Suprapubic skin (tissue), 4 donors: ENCODE measurements at places on chromosomes 1 and 21.

- DNase-seq: peak; percentile 92
Observed at GRCh38 chr1:8343464-8344001, 25.6 kb downstream of the SLC45A1 start.

DNA sequence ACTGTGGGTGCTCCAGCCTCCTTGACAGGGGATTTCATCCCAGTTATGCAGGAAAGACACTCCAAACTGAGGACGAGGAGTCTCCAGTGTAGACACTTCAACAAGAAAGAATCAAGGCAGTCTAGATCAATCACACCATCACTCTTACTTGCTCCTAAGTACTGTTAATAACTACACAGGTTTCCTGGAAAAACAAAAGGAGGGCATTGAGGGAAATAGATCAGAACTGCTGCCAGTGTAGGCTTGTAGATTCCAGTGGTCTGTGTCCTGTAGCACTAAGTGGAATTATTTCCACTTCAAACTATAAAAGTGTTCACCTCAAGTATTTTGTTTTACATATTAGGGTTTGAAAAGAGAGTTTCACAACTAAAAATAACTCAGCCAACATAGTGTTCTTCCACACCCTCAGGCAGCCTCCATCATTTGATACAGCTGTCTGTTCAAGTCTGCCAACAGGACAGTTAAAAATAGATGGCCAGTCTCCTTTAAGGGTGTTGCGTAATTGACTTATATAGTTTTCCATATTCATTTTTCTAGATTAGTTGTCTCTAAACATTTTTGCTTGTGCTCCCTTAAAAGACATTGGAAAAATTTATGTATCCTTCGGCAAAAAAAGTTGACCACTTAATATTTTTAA, 32.0 kb upstream of the AGL start:
- no peak for DNase-seq

GRCh38 chr1:158509471-158510156, 37.6 kb downstream of the OR10R2 start:
- no peak for DNase-seq

DNA sequence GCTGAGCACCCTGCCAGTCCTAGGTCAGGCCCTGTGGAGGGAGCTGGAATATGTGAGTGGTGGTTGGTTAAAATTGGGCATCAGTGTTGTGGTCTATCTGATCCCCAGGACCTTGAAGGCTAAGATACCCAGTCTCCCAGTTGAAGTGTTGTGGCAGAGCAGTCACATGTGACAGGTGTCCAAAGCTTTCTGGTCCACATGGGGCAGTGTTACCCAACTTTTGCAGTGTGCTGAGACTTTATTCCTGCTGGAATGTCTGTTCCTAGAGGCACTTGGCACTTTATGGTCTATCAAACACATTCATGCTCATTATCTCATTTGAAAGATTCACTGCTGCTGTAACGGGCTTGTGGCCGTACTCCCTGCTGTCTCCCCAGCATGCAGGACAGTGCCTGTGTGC, 21.0 kb upstream of the LORICRIN start:
- no peak for DNase-seq

DNA sequence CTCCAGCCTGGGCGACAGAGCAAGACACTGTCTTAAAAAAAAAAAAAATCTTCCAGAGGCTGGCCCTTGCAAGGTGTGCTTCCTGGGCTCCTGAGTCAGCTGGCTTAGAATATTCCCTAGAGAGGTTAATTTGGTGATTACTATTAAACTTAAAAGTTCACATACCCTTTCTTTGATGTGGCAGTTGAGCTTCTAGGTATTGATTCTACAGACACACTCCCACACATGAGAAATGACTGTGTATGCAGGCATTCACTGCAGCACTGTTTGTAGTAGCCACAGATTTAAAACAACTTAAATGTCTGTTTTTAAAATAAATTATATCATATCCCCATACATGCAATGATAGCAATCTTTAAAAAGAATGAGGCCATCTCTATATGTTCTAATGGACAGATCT, 93.4 kb downstream of the GDAP2 start:
- no peak for DNase-seq

DNA sequence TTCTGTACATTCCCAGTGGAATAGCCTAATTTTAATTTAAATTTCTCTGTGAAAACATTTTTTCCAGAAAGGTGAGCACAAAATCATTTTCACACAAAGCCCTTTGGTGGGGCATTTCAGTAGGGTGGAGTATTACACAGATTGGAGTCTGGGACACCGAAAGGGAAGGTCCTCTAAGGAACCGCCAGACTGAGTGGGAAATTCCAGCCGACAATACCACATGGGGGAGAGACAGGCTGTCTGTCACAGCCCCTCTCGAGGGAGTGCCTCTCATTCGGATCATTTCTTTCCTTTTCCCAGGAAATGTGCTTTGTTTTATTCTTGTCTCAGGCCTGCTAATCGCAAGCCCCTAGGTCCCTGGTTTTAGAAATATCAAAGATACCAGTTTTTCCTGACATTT, 150.6 kb upstream of the HOOK1 start:
- DNase-seq: no peak

- no peak for DNase-seq
Observed at GRCh38 chr21:25424048-25424447, 183.2 kb downstream of the MRPL39 start.

DNA sequence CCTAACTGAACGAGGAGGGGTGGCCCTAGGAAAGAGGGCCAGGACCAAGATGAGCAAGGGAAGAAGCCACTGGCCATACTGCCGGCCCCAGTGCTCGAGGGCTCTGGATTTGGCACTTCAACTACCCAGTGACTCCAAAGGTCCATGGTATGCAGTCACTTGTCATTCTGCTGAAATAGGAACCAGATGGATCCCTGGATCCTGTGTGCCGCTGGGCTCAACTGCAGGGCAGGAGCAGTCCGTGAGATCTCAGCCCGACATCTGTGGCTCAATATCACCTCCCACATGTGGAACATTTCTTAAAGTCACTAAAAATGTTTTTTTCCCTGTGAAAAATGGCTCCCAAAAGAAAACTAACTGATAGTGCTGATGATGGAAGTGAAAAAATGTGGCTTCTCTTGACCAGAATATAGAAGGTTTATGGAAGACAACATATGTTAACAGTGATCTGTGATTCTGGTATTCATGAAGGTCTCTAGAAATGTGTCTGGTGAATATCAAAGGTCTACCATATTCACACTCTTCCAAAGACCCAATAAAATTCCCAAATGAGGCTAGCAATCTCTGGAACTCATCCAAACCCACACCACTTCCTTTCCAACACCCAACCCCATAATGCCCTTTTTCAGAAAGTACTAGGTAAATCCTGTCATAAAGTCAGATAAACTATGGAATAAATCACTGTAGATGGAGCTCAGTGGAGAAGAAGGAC, 24.1 kb downstream of the PAFAH2 start:
- no peak for DNase-seq

DNA sequence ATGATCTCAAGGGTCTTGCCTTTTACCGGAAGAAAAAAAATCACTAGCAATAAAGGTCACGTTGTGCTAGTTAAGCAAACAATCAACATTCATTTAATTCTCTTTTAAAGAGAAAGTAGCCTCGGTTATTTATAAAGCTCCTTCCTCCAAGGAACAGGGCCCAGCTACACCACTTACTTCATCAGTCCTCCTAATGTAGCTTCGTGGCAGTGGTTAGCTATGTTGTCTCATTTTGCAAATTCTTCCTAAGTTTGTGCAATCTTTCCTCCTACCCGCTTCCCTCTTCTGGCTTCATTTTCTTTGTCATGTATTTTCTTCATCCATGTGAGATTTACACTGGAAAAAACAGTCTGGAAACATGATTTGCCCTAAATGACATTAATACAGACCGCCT, 554.2 kb downstream of the NUF2 start:
- no peak for DNase-seq

DNA sequence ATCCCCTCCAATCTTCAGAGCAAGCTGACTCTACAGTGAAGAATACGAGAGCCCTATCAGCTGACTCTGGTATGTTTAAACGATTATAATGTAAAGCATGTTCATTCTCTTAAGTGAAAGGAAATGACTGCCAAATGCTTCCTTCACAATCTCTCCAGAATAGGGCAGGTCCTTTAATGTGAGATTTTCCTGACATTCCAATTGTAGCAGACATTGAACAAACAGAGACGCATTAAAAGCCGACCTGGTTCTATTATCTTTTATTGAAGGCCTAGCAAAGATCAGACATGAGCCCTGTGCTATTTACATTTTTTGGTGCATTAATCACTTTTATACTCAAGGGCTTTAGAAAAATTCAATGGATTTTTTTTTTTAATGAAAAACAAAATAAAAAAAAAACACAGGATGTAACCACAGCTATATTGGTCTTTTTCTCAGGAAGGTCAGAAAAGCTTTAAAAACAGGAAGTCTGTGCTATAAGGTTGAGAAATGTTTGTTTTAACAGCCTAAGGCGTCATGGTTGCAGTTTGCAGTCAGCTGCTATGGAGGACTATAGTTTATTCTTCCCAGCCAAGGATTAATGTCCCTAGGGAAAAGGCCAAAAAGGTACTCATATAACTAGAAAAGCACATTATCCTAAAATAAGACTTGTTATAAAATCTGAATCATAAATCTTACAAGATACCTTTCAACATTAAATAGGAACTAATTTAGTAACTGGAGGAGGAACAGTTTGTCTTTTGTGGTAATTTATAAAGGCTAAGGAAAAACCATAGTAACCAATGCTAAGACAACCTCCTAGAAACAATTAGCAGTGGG, 104.8 kb downstream of the RERE start:
- DNase-seq: no peak
